Activated CD8-positive, alpha-beta T cell treated with anti-CD3 and anti-CD28 coated beads, Interleukin-2, amount 10 ng/mL, durations not matched to agents 7 days and 5 days (primary cell): ENCODE measurements at places on chromosomes 7 and 10. TPM values are rescaled to one million over a fixed set of nuclear protein-coding genes. Genes with fewer than 3 reads are reported as not detected.

DNA sequence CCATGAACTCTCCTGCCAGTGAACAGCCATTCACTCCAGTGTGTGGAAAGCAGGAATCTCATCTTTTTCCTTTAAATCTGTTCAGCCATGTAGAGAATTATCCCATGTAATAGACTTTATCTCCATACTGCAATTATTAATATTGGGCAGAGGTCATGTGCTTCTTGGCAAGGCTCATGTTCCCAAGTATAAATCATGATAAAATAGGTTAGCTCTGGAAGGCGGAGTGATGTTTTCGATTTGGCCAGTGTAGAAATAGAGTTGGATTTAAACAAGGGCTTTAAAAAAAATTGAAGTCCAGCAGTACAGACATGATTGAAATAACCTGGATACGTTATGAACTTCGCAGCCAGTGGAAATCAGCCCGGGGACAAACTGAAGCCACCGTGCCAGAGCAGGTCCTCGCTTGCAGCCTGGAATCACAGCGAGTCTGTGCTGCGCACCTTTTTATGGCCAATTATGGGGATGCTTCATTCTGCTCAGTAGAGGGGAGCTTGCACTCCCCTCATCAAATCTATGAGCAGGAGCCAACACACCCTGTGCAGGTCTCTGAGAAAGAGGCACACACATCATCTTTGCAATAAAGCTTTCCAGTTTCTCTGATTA lies 654.0 kb upstream of the MKI67 start:
- no peaks in the 10 kb centered on the region for H3K36me3 ChIP-seq
- H3K27ac ChIP-seq, result no peak overlapping the region
- no peak overlapping the region for H3K4me3 ChIP-seq
- DNase-seq, result no peak

Gene PRKG1
- not detected for total RNA-seq

- H3K4me1 ChIP-seq, result peaks cover 27% of the 10 kb centered on the region
- H3K4me3 ChIP-seq, result peak overlapping the region; percentile 99
- peaks cover 25% of the 10 kb centered on the region for H3K36me3 ChIP-seq
- DNase-seq, result no peak
Observed at GRCh38 chr10:73743327-73743904, 756 bp upstream of the SEC24C start.

DNA sequence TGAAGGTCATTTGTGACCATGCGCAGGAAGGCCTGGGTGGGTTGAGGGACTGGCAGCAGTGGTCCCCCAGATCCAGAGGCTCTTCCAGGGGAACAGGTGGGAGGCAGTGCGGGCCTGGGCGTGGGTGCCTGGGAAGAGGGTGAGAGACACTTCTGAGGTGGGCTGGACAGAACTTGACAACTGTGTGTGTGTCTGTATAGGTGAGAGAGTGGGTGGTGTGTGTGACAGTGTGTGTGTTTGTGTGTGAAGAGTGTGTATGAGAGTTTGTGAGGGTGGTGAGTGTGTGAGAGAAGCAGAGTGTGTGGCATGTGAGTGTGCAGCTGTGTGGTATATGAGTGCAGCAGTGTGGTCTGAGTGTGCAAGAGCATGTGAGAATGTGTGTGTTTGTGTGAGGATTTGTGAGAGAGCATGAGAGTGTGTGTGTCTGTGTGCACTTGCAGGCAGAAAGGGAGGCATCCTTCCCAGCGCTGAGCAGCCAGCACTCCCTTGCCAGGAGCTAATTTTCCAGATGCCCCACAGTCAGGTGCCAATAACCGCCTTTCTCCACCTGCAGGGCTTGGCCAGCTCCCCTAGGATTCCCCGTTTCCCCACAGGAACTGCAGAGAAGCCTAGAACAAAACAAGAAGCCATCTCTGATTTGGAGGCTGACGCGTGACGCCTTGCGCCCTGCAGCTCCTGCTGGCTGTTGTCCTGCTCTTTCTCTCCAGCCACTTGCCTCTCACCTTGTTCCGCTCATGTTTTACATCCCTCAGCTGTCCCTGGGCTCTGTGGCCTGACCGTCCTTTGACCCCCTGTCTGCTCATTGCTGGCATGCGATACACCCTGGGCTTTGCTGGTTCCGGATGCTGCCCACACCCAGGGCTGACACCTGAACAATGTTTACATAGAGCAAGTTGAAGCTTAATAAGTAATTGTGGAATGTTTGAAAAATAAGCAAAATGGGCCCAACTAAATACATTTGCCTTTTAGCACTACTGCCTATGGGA lies 88.0 kb downstream of the TMEM178B start:
- no peak overlapping the region for H3K4me3 ChIP-seq
- H3K36me3 ChIP-seq, result no peaks in the 10 kb centered on the region
- DNase-seq, result no peak
- no peak overlapping the region for H3K27ac ChIP-seq
- H3K27me3 ChIP-seq, result no peaks in the 10 kb centered on the region

Gene KLF6
- 215 TPM for total RNA-seq

DNA sequence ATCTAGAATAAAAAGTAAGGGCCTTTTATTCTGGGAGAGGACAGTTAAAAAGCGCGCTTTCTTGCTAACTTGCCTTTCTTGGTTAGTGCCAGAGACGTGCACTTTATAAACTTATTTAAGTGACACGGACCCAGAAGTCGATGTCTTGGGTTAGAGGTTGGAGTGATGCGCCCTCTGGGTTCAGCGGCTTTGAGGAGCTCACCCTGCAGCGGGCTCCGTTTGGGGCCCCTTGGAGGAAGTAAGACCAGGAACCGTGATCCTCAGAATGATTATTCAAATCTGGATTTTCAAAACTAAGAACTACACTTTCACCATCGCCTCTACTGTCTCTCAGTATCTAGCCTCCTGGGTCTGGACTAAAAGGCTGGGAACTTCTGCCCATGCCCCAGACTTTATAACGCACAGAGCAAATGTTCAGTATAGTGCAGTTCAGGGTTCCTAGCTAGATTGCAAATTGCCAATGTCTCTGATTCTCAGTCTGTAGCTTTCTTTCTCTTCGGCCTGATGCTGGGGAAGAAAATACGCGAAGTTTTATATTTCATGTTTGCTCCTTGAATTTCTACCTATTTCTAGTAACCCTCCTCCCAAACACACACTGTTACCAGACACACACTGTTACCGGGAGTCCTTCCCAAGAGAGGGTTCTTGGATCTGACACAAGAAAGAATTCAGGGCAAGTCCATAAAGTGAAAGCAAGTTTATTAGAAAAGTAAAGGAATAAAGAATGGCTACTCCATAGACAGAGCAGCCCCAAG lies 18.6 kb upstream of the SMO start:
- H3K4me1 ChIP-seq, result peaks cover 21% of the 10 kb centered on the region
- H3K27me3 ChIP-seq, result peaks cover 5% of the 10 kb centered on the region
- peak overlapping the region; percentile 67 for H3K4me3 ChIP-seq
- H3K36me3 ChIP-seq, result no peaks in the 10 kb centered on the region

GRCh38 chr10:5971315-5971832 lies 6.0 kb downstream of the IL15RA start:
- no peaks in the 10 kb centered on the region for H3K27me3 ChIP-seq
- DNase-seq, result peak; percentile 24
- peaks cover 31% of the 10 kb centered on the region for H3K36me3 ChIP-seq
- peak overlapping the region; percentile 3 for H3K4me3 ChIP-seq
- peaks cover 44% of the 10 kb centered on the region for H3K4me1 ChIP-seq

DNA sequence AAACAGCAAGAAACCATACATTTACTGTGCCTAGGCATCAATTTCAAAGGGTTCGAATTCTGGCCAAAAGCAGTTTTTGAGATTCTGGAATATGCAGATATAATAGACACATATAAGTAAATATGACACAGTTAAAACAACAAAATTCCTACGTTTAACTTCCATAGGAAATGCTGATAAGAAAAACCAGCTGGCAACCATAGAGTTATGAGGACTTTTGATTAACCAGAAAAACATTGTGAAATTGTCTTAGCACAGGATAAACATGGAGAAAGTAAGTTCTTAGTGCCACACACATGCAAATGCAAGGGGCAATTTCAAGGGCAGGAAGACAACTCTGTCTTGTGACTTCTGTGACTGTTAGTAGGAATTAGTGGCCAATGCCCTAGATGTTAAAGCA lies 702.1 kb downstream of the TNS3 start:
- H3K27me3 ChIP-seq, result no peaks in the 10 kb centered on the region
- no peak for DNase-seq
- H3K36me3 ChIP-seq, result no peaks in the 10 kb centered on the region

DNA sequence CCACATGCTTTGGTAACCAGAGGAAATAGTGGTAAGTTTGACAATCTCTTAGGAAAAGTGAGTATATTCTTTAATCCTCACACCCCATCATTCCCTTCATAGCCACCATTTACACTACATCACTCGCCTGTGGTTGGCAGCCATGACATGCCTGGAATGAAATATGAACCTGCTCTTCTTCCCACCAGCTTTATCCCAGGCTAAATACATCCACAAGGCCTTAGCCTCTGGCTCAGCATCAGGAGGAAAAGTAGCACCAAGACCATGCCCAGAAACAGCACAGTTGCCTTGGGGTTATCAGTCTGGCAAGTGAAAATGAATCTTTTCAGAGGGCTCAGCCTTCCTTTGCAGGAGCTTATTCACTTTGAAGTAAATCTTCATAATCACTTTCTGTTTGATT lies 40.3 kb downstream of the SGCE start:
- H3K27ac ChIP-seq, result no peak overlapping the region
- no peak overlapping the region for H3K4me3 ChIP-seq
- peaks cover 2% of the 10 kb centered on the region for H3K4me1 ChIP-seq
- peaks cover 10% of the 10 kb centered on the region for H3K27me3 ChIP-seq
- no peaks in the 10 kb centered on the region for H3K36me3 ChIP-seq
- DNase-seq, result no peak

DNA sequence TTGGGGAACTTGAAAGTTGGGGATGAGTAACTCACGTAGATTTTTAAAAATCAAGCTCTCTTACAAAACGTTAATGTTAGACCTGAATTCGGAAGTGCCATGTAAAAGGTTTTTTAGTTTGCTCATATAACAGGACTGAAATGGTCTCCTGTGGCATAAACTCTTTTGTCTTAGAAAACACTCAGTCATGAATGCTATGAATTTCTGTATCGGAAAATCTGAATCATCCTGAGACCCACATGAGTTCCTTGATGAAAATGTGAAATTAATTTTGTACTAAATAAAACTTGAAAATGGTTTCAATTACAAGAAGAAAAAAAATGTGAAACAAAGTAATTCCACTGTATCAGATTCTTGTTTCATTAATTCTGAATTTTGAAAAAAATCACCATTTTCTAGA lies 134.8 kb upstream of the BMPER start:
- H3K36me3 ChIP-seq, result no peaks in the 10 kb centered on the region
- H3K27me3 ChIP-seq, result peaks cover 3% of the 10 kb centered on the region
- H3K4me1 ChIP-seq, result no peaks in the 10 kb centered on the region
- H3K4me3 ChIP-seq, result no peak overlapping the region
- no peak for DNase-seq
- H3K27ac ChIP-seq, result no peak overlapping the region

DNA sequence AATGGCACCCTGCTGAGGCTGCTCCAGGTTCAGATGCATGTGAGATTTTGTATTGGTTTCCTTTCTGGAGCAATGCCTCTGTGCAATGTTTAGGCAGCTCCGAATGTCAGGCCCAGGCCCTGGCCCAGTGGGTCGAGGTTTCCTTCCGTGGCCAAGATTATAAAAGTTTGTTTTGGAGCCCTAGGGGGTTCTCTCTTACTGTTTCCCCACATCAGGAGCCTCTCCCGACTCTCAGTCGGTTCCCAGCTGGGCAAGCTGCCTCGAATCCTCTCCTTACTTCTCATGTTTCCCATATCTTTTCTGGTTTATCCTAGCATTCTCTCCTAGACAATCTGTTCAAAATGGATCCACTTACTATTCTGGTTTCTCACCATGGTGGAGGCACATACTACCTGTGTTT lies 11.0 kb downstream of the TMEM140 start:
- H3K4me1 ChIP-seq, result peaks cover 29% of the 10 kb centered on the region
- H3K36me3 ChIP-seq, result peaks cover 90% of the 10 kb centered on the region
- H3K27ac ChIP-seq, result no peak overlapping the region
- no peak for DNase-seq
- no peaks in the 10 kb centered on the region for H3K27me3 ChIP-seq

DNA sequence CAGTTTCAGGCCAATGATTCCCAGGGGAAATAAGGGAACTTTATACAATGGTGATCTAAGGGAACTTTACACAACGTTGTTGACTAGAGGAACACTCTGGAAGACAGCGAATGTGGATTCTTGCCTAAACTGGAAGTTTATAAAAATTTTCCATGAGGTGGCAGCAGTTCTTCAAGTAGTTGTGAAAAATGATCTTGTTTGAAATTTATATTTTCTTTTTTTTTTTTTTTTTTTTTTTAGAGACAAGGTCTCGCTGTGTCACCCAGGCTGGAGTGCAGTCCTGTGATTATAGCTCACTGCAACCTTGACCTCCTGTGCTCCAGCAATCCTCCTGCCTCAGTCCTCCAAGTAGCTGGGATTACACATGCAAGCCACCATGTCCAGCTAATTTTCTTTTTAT lies 32.1 kb upstream of the GTF2I start:
- no peaks in the 10 kb centered on the region for H3K36me3 ChIP-seq
- no peaks in the 10 kb centered on the region for H3K27me3 ChIP-seq
- H3K4me1 ChIP-seq, result peaks cover 5% of the 10 kb centered on the region
